ENCODE measurements at places on chromosomes 4 and X.
A peak's percentile ranks its signal among the peaks of the same experiment; 100 is the strongest.

DNA sequence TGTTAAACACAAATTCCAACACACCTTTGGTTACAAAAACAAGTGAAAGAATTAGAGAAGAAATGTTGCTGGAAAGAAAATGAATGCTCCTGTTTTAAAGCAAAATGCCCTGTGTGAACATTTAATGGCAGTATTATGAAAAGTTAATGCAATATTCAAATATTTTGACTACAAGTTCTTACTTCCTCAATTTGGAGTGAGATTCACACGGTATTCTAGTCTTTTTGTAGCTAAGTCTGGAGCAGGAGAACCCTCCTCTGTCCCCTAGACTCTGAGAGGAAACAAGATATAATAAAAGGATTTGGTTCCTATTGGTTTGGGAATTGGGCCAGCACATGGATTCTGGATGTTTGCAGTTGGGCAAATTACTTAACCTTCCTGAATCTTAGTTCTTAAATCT lies 12.7 kb downstream of the MAD2L1 start:
- DNase-seq, result peak; percentile 47

DNA sequence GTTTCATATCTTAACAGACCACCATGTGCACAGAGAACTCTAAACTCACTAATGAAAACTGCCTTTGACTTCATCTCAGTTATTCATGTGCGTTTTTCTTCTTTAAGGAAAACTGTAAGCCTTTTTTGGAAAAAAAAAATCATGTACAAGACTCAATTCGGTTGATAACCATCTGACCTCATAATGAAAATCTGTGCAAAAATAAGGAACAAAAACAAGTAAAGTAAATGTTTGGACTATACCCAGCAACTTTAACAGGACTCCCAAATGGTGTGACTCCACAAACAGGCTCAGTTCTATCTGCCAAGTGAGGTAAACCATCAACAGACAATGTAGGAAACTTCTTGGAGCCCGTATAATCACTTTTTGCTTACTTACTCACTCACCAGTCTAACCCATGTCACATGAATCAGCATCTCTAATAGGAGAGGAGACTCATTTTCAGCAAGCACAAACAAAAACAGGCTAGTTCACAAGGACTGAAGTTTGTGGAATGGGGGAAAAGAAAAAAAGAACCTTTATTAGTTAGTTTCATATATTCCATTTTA lies 9.3 kb downstream of the APOO start:
- DNase-seq, result no peak

- no peak for DNase-seq
Measured at GRCh38 chrX:49930039-49930438, 7.6 kb downstream of the CLCN5 start.

GRCh38 chrX:18927558-18927957 lies 56.4 kb downstream of the PHKA2 start:
- no peak for DNase-seq

GRCh38 chrX:41064018-41064417 lies 21.2 kb upstream of the USP9X start:
- no peak for DNase-seq

- DNase-seq, result peak; percentile 24
Measured at GRCh38 chrX:118593407-118593806, 97.8 kb downstream of the DOCK11 start.

DNA sequence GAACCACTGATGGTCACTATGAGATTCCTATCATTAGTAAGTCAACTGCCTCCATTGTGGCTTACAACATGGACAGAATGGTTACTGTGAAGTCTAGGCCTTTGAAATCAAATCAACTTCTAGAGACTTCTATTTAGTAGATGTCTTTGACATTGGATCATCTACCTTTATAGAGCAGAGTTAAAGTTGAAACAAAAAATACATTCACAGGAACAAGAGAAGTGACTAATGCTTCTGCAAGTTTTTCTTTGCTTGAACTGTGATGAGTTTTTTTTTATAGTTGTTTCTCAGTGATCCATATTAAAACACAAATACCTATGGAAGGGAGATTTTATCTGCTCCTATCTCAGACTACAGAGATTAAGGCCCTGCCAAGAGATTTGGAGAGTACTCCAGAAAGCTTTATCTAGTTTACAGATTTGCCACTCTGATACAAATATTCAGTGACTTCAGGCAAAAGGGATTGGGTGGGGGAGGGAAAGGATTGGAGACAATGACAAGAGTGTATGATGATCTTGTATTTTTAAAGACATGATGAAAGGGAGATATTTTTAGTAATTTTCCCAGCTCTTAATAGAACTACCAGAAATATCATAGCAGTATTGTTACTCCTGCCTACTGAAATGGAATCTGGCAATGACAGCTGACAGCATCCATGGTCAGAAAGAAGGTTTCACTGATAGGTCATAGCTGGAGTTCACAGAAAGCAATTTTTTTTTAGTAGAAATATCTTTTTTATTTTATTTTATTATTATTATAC lies 16.0 kb upstream of the EPGN start:
- no peak for DNase-seq

- DNase-seq, result no peak
Measured at GRCh38 chr4:152705903-152706302, 26.1 kb upstream of the TMEM154 start.

DNA sequence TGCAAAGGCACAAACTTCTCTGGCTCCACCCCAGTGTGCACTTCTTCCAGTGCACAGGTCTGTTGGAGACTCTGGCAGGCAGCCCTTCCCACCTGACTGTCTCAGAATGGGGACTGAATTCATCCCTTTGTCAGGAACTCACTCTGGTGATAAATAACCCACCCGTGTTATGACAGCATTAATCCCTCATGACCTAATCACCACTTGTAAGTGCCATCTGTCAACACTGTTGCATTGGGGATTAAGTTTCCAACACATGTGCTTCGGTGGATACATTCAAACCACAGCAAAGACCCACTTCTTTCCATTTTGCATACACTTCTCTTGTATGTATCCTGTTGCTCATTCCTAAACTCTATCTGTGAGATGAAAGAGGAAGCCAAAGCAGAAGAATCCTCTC lies 1002.9 kb upstream of the IGFBP7 start:
- no peak for DNase-seq

DNA sequence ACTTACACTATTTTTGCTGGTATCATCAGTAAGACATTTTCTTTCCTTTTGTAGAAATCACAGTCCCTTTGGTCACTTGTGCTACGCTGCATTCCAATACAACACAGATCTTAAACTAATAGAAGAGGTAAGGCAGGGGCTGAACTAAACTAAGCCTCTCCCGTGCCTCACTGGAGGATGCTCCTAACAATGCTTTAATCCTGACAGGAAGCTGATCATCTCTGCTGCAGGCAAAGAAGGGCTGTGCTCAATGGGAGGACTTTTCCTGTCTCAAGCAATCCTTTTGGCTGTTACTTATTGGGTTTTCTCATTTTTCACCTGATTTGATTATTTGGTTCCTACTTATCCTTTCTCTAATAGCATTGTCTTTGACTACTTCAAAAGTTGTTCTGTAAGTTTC lies 583.1 kb downstream of the INPP4B start:
- no peak for DNase-seq

- DNase-seq, result peak; percentile 5
Measured at GRCh38 chrX:112889400-112889799, 48.8 kb upstream of the AMOT start.

- no peak for DNase-seq
Measured at GRCh38 chr4:74640111-74640903, 154.0 kb downstream of the BTC start.

- no peak for DNase-seq
Measured at GRCh38 chrX:141989815-141990214, 86.1 kb downstream of the MAGEC1 start.

DNA sequence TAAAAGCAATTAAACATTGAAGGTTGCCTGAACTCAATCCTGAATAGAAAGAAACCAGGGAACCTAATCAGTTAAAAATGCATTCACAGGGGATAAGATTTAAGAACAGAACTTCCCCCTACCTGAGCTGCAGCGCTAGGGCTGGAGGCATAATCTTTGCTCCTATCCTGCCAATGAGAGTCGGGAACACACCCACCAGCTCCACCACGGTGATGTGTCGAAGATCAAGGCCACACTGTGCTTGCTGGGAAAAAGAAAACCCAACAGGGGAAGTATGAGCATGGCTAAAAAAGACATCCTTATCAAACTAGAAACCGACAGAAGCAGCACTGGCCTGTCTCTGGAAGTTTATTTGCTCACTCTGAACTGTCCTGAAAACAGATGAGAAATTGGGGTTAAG lies 66.3 kb downstream of the SRPX start:
- no peak for DNase-seq

GRCh38 chr4:8682296-8682695 lies 89.7 kb downstream of the CPZ start:
- DNase-seq, result no peak

DNA sequence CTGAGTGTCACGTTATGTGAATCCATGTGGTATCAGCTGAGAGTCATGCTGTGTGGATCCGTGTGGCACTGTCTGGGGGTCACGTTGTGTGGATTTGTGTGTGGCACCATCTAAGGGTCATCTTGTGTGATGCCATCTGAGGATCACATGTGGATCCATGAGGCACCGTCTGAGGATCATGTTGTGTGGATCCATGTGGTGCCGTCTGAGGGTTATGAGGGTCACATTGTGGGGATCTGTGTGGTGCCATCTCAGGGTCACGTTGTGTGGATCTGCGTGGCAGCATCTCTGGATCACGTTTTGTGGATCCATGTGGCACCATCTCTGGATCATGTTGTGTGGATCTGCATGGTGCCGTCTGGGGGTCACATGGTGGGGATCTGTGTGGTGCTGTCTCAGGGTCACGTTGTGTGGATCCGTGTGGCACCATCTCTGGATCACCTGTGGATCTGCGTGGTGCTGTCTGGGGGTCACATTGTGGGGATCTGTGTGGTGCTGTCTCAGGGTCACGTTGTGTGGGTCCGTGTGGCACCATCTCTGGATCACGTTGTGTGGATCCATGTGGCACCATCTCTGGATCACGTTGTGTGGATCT lies 6.9 kb downstream of the PDE6B start:
- DNase-seq, result no peak

- DNase-seq, result no peak
Measured at GRCh38 chr4:39357002-39357401, 9.2 kb downstream of the RFC1 start.

DNA sequence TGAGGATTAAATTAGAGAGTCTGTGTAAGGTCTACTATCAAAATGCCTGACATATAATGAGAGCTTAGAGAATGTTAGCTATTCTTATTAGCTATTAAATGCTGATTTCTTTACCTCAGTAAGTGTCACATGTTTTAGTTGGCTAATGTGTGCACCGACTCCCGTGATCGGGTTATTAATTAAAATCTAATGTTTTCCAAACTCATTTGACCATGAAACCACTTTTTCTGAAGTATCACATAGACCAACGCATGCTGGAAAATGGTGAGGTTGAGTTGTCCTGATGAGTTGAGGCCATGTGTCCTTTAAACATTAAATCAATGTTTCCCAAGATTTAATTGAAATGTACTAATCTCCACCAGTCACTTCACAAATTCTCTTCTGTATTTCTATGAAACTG lies 84.8 kb upstream of the C1QTNF7 start:
- no peak for DNase-seq

- DNase-seq, result no peak
Measured at GRCh38 chrX:119407681-119408080, 8.5 kb downstream of the SLC25A43 start.

GRCh38 chrX:154804957-154805695 lies at the start of gene MPP1:
TSS of gene MPP1 (minus strand) at chrX:154805485. CDS start at chrX:154805373, 112 bp downstream.
- DNase-seq, result peak; percentile 54

GRCh38 chrX:9188117-9188516 lies 154.2 kb upstream of the FAM9B start:
- DNase-seq, result no peak

DNA sequence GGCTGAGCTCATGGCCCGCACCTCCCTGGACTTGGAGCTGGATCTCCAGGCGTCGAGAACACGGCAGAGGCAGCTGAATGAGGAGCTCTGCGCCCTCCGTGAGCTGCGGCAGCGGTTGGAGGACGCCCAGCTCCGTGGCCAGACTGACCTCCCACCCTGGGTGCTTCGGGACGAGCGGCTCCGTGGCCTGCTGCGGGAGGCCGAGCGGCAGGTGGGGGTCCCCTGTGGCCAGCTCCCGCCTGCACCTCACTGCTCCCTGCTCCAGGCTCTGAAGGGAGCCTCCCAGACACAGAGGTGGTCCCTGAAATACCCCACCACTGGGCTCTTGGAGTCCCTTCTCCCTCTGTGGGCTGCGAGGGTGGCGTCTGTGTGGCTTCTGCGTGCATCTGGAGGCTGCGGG lies 18.0 kb upstream of the CLCN4 start:
- DNase-seq, result no peak

- no peak for DNase-seq
Measured at GRCh38 chr4:27703771-27704170, 843.1 kb downstream of the STIM2 start.

Data from Kasumi-1 (cell line).